HS-27A (cell line): ENCODE measurements at places on chromosomes 7 and 10.

GRCh38 chr10:12512332-12513002 lies 163.1 kb downstream of the CAMK1D start:
- no peak for DNase-seq

- no peak for DNase-seq
Measured at GRCh38 chr10:97512993-97513392, 14.3 kb downstream of the UBTD1 start.

DNA sequence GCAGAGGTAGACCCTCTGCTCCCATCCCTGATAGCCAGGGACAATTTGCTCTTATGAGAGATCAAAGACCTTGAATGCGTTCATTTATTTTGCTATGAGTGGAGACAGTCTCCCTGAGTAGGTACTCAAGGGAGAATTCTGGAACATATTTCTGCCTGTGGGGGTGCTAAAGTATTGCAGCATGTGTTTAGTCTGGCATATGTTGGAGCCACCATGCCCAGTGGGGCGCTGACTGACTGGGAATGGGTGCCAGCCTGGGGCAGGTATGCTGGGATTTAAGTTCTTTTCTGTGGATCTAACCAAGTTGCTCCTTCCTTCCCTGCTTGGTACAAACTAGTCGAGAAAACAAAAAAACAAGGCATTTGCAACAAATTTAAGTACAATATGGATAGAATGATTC lies 99.1 kb downstream of the JCAD start:
- DNase-seq = no peak

GRCh38 chr10:35307297-35307696 lies 29.0 kb upstream of the CCNY start:
- no peak for DNase-seq

DNA sequence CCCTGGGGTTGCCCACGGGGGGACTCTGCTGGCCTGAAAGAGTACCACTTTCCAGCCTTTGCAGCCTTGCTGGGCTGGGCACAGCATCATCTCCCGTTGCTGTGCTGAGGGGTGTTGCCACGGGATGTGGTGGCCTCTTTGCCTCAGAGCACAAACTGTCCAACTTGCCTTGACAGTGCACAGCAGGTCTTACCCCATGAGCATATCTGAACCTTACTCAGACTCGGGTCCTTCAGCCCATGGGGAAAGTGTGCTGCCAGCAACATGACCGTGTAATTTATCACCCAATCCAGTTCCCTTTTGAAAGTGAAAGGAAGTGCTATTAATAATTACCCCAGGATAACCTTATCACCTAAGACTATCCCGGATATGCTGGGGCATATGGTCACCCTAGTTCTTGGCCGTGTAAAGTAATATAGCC lies 46.8 kb downstream of the TBXAS1 start:
- no peak for DNase-seq

DNA sequence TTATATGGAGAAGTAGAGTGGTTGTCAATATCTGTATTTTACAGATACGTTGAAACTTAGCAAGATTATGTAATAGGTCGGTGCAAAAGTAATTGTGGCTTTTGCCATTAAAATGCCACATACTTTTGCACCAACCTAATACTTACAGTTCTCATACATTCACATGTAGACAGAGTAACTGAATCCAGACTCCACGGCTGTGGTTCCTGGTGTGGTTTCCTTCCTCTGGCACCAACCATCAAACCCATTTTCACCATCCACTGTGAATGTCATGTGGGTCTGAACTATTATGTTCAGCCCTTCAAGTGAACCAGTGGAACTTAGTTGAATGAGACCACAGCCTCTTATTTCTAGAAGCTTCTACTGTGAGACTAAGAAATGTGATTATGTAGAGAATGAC lies 31.5 kb upstream of the SLIT1 start:
- DNase-seq = no peak

DNA sequence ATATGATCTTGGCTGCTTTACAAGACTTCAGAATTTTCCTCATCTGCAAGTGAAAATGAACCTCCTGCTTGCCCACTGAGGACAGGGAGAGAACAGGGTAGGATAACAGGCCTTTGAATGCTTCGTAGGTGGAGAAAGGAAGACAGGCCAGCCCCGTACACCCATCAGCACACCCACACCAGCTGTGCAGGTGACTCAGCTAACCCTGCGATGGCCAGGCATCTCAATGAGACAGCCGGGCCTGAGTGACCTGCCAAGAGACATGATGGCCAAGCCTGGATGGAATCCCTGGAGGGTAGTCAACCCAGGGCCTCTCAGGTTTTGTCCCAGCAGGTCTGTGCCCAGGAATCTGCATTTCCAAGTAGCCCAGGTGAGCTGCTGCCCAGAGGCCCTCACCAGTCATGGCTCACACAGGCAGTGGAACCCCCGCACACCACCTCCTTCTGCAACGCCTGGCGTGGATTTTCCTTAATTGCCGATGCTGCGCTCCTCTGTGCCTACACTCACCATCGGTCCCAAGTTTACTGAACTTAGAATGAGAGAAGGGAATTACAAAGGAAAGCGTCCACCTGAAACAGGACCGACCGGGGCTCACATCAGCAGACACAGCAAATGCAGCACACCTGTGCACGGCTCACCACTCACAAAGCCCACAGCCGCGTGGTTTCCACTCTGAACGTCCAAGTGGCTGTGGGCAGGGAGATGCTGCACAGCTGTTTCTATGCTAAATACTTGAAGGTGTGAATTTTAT lies 163.7 kb downstream of the DIP2C start:
- no peak for DNase-seq

DNA sequence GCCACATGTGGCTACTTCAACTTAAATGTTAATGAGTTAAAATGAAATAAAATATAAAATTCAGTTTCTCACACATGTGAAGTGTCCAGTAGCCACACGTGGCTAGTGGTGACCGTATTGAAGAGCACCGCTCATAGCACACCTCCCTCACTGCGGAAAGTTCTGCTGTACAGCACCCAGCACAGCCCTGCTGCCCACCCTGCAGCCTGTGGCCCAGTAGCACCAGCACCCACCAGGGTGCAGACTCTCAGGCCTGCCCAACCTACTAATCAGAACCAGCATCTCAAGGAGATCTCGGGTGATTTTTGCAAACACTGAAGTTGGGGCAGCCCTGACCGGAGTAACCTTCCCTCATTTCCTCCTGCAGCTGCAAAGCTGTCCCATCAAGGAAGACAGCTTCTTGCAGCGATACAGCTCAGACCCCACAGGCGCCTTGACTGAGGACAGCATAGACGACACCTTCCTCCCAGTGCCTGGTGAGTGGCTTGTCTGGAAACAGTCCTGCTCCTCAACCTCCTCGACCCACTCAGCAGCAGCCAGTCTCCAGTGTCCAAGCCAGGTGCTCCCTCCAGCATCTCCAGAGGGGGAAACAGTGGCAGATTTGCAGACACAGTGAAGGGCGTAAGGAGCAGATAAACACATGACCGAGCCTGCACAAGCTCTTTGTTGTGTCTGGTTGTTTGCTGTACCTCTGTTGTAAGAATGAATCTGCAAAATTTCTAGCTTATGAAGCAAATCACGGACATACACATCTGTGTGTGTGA lies 162.8 kb upstream of the LANCL2 start:
- DNase-seq = no peak
